ENCODE measurements at places on chromosomes 2 and 18. TPM values are rescaled to one million over a fixed set of nuclear protein-coding genes. Genes with fewer than 3 reads are reported as not detected.

Gene PROC
- total RNA-seq: 0.29 TPM

Gene TRIM43
- not detected for total RNA-seq

Gene EFHD1
- total RNA-seq: 0.13 TPM

Gene CCDC141
- 0.78 TPM for total RNA-seq

Gene NAT8
- total RNA-seq: not detected

Gene REEP1
- 0.26 TPM for total RNA-seq

Gene KCNG2
- not detected for total RNA-seq

Gene AKAIN1
- not detected for total RNA-seq

Gene PCARE
- total RNA-seq: not detected

GRCh38 chr2:115285416-115285815 lies 843.0 kb downstream of the DPP10 start:
- DNase-seq: no peak

- DNase-seq: no peak
Observed at GRCh38 chr2:106358521-106358920, 109.7 kb downstream of the RGPD3 start.

- no peak for DNase-seq
Observed at GRCh38 chr2:219455581-219455980, 20.9 kb downstream of the SPEG start.

GRCh38 chr2:142594935-142595334 lies 282.5 kb upstream of the KYNU start:
- DNase-seq: no peak

DNA sequence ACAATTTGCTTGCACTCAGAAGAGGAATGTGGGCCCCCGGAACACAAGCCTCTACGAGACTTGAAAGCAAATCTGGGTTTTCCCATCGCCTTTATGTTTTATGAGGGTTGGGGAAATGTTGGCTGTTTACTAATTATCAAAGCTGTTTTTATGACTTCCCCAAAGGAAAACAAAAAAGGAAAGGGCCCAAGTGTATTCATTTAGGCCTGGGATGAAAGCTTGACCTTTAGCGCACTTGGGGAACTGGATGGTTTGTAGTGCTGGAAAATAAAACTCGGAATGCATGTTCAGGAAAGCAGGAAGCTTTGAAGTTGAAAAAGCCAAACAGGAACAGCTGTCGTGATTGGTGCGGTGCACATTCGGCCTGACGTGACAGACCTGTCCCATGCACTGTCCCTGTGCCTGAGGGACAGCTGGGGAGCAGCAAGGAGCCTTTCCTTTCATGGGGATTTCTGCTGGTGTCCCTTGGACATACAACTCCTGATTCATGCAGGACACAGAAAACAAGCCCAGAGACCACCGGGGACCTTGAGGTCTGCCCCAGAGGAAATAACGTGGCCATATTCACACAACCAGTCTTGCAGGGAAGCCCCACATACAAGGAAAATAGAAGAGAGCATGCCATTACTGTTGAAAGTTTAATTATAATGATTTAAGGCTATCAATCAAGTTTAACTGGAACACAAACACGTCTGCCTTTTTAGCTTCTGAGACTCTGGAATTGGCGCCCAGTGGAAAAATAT lies 169.7 kb upstream of the APCDD1 start:
- DNase-seq: no peak

DNA sequence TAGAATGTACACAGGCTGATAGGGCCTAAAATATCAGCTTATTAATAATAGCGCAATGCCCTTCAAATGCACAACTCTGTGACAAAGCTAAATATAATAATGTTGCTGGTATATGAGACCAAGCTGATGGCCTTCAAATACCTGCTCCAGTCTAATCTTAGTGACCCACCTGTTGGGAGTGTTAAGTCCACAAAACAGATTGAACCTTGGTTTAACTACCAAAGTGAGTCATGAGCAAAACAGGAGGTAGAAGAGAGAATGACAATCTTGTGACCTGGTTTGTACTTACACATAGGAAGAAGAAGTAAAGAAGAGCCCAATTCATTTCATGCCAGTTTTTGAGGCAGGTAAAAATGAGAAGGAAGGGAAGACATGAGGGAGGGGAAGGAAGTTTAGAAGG lies 295.0 kb downstream of the NR4A2 start:
- DNase-seq: no peak

DNA sequence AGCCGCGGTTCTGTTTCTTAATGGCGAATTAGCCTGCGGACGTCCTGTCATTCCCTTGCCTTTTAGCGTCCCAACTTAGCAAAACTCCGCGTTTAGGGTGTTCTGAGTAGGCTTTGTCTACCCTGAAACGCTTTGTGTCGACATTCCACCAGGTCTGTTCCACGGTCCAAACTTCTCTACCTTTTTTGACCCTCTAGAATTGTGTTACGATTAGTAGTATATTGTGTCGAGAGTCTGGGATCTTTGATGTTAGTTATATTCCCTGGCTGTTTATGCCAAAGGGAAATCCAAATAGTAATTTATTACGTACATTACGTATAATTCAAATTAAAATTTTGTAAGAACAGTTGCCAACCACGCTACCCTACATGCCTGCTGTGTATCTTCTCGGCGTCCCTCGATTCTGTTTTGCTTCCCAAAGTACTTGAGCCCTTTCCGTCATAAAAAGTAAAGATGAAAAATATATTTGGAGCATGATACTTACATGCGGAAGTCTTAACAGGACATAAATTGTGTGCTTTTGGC lies 495 bp upstream of the TTC32 start:
- no peak for DNase-seq

DNA sequence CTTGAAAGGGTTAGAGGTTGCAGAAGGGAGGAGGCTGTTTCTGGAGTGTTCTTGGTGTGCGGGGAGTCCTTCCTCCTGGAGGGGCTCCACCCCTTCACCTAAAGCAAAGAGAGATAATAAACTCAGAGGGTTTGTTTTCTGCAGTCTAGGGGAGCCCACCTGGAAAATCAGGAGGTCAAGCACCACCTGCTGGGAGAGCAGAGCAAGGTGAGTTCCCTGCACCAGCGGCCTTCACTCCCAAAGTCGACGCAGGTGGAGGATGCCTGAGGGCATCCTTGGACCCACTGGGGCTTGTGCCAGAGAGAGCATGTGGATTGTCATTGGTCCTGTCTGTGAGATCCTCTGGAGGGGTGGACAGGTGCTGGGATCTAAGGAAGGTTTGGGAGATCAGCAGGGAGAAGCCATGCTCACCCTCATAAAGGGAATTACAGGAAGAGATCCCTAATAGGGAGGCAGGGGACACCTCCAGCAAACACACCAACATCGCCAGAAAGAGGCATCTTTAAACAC lies 116.7 kb downstream of the KCNF1 start:
- no peak for DNase-seq

GRCh38 chr2:64227603-64228125 lies 83.4 kb upstream of the PELI1 start:
- no peak for DNase-seq

- DNase-seq: no peak
Observed at GRCh38 chr18:24016643-24017042, 2.1 kb downstream of the TTC39C start.

Measured in activated T-helper 1 cell treated with anti-CD3 and anti-CD28 coated beads, Interleukin-12 subunit alpha, Interleukin-12 subunit beta, Interleukin-2, Interleukin-4 antibody, amounts not matched to agents 30 ng/mL and 10 ng/mL and 1 ng/mL, durations not matched to agents 14 hours and 24 hours and 36 hours (primary cell).